NCI-H1694 treated with DMSO at 0.1 percent for 48 hours (cell line): ENCODE measurements at places on chromosomes 2 and 18.

- no peak for DNase-seq
These were observed 14.9 kb upstream of the ITPRID2 start for GRCh38 chr2:181876614-181877063.

- DNase-seq: no peak
These were observed 11.1 kb upstream of the IL1RN start for GRCh38 chr2:113116100-113116958.

DNA sequence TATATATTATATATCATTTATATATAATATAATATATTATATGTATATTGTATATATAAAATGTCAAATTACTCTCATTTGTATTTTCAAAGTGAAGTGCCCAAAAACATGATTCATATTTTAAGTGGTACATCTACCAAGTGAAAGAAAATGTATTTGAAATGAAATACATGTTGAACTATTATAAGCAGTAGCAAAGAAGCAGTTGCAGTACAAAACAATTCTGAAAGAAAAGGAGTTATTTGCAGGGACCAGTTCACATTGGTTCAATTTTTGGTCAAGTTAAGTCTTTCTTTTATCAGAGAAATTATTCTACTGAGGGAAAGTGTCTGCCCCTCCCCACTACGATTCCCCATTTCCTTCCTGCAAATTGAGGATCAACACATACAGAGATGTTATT is 51.9 kb downstream of the APLF start:
- DNase-seq: no peak

DNA sequence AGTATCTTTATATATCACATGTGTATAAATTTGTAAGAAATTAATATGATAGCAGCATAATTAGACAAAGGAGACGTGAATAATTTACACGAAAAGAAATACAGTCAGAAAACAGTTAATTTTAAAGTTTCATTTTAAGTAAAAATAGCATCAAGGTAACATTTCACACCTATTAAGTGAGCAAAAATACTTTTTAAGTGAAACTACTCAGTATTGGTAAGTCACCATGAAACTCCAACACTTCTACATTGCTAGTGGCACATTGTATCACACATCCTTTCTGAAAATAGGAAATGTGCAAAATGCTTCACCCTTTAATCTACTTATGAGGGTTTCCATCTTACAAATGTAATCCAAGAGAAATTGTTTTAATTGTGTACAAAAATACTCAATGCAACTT is 287.9 kb upstream of the EPAS1 start:
- no peak for DNase-seq

GRCh38 chr2:15448250-15448839 is 112.8 kb downstream of the NBAS start:
- no peak for DNase-seq

DNA sequence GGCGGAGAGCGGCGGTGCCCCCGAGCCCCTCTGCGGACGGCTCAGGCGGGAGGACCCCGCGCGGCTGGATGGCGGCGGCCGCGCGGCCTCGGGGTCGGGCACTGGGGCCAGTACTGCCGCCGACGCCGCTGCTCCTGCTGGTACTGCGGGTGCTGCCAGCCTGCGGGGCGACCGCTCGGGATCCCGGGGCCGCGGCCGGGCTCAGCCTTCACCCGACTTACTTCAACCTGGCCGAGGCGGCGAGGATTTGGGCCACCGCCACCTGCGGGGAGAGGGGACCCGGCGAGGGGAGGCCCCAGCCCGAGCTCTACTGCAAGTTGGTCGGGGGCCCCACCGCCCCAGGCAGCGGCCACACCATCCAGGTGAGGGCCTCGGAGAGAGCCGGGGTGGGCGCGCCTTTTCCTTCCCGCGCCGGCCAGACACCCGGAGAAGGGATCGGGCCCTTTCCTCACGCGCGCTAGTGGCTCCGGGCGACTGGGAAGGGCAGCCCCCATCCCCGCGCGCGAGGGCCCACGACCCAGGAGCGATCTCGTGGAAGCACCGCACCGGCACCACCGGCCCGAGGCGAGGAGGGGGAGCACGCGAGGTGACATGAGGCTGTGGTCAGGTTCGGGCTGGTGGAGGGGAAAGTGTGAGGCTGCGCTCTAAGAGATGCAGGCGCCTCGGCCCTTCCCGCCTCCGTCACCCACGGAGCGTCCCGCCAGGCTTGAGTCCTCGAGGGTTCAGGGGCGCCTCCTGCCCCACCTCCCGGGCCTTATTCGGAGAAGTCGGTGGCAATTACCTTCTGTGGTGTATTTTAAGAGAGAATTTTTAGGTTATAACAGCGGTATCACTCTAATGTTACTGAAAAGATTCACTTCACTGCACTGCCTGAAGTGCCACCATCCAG is 607 bp downstream of the LAMA3 start:
- DNase-seq: no peak

- no peak for DNase-seq
These were observed 306.6 kb upstream of the VWC2L start for GRCh38 chr2:214104219-214104618.

- no peak for DNase-seq
These were observed 915.6 kb upstream of the CHAC2 start for GRCh38 chr2:52852006-52852405.

GRCh38 chr18:48616484-48617255 is 77.8 kb downstream of the CTIF start:
- no peak for DNase-seq

DNA sequence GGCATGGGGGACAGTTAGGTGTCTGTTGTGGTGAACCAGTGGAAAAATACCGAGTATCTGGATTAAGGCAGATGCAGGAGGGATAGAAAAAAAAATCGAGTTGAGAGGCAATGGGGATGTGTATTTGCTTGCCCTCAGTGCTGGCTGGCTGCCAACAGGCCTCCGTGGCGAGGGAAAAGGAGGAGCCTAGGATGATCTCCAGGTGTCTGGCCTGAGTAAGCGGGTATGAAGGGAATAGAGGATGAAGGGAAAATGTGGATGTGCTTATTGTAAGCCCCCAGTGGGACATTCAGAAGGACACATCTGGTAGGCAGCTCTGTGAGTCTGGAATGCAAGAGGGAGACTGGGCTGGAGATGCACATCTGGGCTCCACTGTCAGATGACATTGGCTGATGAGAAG is 22.8 kb downstream of the KCNS3 start:
- DNase-seq: peak; percentile 85

GRCh38 chr18:49728542-49728941 is 84.8 kb downstream of the ACAA2 start:
- peak; percentile 22 for DNase-seq

- no peak for DNase-seq
These were observed 158.9 kb downstream of the DPP4 start for GRCh38 chr2:161915121-161915520.

- no peak for DNase-seq
These were observed 16.5 kb upstream of the TTC39C start for GRCh38 chr18:23998018-23998417.

DNA sequence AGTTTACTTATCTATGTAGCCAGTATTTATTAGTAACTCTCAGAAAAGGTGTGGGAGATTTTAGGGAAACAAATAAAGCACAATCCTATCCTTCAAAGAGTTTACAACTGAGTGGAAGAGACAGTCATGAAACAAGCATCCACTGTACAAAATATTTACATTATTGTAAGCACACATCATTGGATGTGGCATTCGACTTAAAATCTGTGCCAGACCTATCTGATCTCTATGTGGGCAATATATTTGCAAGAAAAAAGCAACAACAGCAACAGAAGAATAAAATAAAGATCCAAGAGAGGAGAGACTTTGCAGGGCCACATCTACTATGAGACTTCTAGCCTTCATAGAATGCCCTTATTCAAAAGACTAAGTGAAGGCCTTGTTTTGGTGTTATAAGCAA is 882.1 kb upstream of the PIK3C3 start:
- DNase-seq: no peak

GRCh38 chr18:7155092-7155491 is 37.5 kb upstream of the LAMA1 start:
- no peak for DNase-seq

- DNase-seq: no peak
These were observed 52.0 kb downstream of the MRPL33 start for GRCh38 chr2:27823569-27823968.

- DNase-seq: no peak
These were observed 101.7 kb downstream of the B3GNT2 start for GRCh38 chr2:62297624-62298010.

GRCh38 chr2:41314511-41315070 is 733.2 kb upstream of the PKDCC start:
- no peak for DNase-seq

DNA sequence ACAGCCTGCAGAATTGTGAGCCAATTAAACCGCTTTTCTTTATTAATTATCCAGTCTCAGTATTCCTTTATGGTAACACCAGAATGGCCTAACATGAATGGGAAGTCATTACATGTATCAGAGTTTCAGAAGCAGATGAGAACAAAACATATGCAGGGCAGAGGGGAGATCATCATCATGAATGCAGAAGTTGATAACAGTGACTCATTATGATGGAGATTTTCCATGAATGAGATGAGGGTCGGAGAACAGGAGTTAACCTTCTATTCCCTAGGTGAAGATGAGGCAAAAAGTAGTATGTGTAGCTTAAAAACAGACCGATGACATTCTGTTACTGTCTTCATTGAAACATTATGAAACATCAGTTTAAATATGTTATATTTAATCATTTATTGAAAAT is 59.5 kb upstream of the PPM1B start:
- no peak for DNase-seq

GRCh38 chr2:191246820-191247380 is 1.7 kb downstream of the MYO1B start:
- no peak for DNase-seq

DNA sequence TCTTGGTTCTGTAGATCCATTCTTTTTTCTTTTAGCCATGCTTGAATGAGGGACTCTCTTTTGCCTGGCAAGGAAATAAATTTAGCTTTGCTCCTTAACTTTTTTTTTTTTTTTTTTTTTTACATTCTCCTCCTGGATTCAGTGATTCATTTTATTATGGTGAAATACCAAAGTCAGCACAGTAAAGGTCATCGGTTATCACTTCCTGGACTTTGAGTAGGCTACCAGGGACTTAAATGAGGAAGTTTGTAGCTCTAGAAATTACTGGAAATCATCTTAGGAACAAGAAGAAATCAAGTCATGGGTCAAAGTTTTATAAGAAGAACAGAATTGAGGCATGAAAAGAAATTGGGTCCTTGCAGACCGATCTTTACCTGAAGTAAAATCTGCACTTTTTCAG is 75.0 kb downstream of the SOCS6 start:
- no peak for DNase-seq

- no peak for DNase-seq
These were observed 25.6 kb upstream of the CXXC1 start for GRCh38 chr18:50313031-50313607.

DNA sequence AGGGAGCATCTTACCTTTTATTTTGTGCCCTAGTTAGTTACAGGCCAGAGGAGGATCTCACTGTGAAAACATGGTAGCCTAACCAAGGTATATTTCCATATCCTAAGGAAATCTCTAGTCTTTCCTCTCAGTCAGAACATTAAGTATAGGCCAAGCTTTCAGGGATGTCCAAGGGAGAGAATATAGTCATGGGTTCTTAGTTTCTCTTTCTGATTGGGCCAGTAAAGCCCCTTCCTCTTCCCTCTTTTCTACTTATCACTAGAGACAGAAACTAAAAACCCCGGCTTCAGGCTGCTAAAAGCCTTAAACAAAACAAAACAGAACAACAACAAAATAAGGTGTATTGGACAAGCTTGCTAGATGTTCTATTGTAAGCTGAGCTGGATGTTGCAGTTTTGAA is 44.3 kb upstream of the TNFRSF11A start:
- DNase-seq: no peak

DNA sequence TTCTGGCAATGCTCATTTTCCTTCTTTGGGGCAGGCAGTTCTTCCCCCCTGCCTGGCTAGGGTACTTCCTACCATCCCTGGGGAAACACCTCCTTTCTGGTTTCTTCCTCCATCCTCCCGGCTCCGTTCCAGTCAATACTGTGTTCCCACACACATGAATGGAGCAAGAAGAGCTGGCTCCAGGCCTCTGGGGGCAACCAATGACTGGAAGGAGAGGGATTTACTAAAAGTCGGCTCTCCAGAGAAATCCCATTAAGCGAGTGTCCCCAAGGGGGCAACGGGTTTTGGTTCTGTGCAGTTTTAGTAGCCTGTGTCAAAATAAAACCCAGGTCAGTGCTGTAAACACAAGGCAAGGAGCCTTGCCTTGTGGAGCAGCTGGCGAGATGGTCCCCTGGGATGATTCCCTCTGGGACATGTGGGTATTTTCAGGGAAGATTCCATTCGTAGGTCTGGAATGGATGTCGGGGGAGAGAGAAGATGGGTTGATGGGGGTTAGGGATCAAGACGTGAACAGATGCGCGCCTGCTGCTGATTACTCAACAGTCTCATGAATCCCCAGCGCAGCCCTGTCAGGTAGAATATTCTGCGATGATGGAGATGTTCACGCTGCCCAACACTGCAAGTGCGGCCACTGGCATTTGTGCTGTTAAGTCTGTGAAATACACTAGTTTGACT is 32.0 kb downstream of the EMILIN2 start:
- DNase-seq: no peak
